Substantia nigra (tissue), 51 donors: ENCODE measurements at places on chromosomes 5 and 9.

- no peak for DNase-seq
Observed at GRCh38 chr9:98532147-98532546, 176.6 kb downstream of the GABBR2 start.

DNA sequence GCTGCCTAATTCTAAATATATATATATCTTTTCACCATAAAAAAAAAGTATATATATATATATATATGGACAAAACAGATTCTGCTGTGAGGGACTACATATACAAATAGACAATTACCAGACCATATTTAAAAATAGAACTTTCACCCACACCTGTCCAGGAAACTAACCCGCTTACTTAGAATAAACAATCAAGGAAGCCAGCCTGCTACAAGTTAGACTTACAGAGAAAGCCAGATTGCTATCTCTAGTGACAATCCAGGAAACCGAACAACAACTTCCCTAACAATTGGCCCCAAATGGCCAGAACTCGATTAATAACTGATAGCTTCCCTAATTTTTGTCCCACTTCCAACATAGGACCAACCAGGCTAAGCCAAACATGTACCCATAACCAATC is 5.9 kb downstream of the GLDC start:
- no peak for DNase-seq

- no peak for DNase-seq
Observed at GRCh38 chr5:82517544-82518075, 239.5 kb upstream of the RPS23 start.

GRCh38 chr9:90299968-90300367 is 342.7 kb downstream of the DIRAS2 start:
- no peak for DNase-seq

GRCh38 chr9:127384901-127385300 is 12.1 kb upstream of the SLC2A8 start:
- no peak for DNase-seq

GRCh38 chr5:150765011-150765798 is 6.4 kb upstream of the DCTN4 start:
- no peak for DNase-seq

- DNase-seq: no peak
Observed at GRCh38 chr5:151070449-151070848, 10.4 kb downstream of the TNIP1 start.

DNA sequence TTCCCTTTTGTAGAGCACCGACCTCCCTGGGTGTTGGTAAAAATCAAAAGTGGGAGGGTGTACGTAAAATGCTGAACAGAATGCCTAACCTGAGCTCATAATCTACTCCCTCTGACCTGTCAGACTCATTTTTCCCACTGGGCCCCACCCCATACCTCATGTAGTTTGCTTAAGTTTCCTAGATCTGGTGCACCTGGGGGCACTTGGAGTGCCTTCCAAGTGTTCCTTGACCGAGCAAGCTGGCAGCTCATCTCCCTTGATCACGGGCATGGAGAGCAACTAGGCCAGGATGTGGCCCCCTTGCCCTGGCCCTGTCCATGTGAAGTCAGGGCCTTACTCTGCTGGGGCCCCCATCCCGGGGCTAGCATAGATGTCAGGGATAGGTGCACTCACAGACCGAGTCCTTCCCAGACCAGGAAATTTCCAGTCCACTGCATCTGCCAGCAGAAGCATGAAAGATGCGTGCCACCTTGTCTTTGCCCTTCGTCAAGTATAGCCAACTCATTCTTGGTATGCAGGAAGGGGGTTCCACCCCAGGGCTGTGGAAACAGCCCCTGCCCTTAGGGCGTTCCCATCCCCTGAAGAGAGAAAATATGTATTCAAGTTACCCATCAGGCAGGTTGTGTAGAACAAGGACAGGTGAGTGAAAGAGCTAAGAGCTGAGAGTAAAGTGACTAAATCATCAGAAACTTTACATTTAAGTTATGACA is 41.9 kb downstream of the SLC22A5 start:
- no peak for DNase-seq

- no peak for DNase-seq
Observed at GRCh38 chr9:136015656-136016571, 54.7 kb upstream of the UBAC1 start.

DNA sequence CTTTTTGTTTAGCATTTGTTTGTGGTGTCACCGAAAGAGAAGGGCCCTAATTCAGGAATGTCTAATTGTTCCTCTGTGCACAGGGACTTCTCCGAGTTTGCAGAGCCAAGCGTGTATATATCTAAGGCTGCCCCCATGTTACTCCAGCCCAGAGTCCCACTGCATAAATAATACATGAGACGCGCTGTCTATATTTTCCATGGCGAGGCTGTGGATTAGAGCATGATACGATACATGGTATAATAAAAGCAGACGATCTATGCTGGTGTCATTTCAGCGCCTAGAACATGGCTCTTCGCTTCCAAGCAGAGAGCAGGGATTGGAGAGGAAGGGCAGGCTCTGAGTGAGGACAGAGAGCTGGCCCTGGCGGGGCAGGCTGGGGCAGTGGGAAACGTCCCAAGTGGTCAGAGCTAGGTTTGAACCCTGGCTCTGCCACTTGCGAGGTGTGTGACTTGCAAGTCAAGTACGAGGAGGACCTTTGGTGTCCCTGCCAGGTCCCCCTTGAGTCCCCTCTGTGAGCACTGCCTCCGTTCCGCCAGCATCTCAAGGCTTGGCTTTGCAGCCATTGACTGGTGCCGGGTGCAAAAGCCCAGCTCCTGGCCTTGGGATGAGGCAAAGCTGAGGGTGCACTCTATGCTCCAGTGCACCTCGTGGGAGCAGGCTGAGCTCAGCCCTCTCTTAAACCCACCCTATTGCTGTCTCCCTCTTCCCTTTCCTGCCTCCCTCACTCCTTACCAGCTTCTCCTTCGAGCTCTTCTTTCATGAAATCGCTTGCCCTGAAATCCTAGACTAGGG is 29.2 kb upstream of the LAMC3 start:
- no peak for DNase-seq

DNA sequence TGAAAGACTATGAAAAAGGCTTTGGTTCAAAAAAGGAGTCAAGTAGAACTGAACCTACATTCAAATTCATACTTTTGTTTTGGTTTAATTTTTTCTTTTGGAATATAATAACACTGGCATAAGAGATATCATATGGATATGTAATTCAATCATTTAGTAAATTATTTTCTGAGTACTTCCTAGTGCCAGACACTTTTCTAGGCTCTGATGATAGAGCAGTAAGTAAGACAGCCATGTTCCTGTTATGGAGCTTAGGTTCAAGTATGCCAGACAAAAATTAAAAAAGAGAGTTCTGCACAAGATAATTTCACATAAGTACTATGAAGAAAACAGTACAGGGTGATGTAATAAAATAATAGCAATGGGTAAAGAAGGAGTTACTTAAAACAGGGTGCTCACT is 1074.0 kb downstream of the PTPRD start:
- DNase-seq: no peak

DNA sequence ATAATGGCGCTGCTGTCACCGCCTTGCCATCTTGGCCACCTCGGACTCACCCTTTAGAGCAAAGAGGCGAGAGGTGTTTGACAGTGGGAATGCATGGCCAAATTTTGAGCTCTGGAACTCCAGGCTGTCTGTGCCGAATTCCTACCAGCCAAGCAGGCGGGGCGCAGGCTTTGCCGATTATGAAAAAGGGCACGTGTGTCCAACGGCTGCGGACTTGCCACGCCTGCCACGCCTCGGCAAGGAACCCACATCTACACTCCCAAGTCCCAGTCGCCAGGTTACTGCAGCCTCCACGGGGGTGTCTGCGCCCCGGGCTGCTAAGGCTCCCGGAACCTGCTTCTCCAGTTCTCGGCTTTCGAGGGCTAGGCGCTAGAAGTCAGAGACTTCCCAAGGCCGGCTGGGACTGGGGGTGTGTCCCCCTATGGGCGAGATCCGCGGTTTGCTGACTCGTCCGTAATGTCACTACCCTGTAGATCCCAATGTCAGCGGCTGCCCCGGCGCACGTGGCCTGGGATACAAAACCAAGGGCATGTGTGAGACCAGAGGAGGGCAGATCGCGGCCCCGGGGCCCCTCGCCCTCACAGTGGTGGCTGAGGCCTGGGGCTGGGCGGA is 2.8 kb downstream of the NPR3 start:
- DNase-seq: no peak

- DNase-seq: no peak
Observed at GRCh38 chr5:172478256-172478655, 23.9 kb upstream of the SH3PXD2B start.

DNA sequence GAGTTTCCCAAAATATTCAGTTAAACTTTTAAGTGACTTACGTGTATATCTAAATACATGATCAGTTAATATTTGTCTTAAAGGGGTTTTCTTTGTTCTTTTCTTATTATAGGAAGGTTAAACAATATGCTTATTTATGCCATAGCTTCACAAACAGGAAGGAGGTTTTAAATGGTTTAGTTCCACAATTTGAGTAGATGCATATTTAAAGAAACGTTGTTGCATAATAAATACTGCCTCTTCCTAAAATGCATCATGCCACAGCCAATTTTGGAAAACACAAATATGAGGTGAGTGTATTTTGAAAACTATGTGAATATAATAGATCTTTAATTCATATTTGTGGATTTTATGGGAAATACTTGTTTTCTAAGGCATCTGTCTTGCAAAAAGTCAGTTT is 2.5 kb upstream of the ADRB2 start:
- no peak for DNase-seq

DNA sequence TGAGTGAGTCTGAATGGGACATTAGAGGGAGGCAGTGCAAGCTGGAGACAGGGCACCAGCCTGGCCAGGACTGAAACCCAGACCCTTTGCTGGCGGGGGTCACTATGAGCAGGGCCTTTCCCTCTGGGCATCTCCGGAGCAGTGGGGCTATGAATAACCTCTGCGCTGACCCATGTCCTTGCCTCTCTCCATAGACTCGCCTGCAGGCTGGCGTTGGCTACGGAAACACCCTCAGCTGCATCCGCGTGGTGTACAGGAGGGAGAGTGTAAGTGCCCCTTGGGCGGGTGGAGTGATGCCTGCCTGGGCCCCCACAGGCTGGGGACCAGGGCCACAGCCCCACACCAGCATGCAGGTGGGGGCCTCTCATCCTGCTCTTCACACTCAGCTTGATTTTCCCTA is 15.8 kb downstream of the SLC25A48 start:
- DNase-seq: no peak

DNA sequence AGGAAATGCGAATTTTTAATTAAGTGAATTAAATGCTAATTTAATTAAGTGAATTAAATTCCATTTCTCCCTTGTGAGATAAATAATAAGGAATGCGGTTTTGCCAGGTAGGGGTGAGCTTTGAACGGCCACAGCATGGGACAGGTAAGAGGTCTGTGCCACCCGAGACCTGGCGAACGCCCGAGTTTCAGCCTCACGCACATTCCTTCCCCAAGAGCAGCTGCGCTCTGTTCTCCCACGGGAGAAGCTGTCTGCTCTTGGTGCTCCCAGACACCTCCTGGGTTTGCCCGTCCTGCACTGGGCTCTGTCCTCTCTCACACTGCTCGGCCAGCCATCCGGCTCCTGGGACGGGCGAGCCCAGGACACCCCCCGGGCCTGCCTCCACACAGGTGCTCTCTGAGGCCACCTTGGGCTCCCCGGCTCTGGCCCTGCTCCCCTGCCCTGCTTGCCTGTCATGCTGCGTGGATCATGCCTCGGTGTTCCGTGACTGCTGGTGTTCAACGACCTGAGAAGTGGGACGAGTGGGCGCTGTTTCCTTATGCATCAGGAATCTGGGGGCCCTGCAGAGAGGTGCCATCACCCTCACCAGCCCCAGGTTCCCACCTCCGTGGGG is 13.7 kb upstream of the CAMSAP1 start:
- no peak for DNase-seq

DNA sequence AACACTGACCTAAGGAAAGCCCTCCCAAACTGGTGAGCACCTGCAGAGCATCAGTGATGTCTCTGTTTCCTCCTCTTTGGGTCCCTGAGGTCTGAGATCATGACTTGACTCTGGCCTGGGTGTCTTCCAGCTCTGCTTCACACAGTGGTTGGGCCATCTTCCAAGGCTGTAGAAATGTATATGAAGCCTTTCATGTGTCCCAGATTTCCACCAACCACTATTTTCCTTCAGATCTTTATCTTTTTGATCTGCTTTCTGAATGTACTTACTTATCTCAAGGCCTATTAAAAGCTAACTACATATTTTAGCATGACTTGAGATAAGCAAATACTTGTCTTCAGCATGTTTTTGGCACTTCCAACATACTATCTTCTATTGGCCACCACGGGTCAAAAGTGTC is 47.1 kb downstream of the PRELID2 start:
- no peak for DNase-seq

- DNase-seq: no peak
Observed at GRCh38 chr9:101652601-101653175, 57.9 kb upstream of the PPP3R2 start.

DNA sequence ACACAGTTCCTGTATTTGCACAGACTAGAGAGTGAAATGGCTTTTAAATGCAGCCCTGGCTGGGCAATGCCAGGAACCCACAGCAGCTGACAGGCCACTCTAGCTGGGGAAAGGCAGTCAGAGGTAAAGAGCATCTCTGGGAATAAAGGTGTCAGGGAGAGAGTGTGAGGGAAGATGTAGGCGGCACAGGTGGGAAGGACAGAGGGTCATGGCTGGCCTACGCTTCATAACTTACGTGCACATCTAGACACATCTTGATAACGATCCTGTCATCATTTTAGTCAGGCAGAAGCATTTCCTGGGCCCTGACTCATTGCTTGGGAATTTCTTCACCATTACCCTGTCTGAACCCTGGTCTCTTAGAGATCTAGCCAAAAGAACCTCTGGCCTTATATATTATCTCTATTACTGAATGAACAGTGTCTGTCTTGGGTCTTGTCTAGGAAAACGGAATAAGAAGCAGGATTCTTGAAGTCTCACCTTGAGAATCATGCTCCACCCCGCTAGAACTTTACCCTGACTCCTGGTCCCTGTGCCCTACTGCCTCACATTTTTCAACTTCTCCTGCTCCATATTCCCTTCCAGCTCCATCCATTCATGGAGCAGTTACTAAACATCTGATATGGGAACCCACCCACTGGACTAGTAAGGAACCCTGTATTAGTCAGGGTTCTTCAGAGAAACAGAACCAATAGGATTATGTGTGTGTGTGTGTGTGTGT is 106.4 kb upstream of the ELL2 start:
- no peak for DNase-seq

DNA sequence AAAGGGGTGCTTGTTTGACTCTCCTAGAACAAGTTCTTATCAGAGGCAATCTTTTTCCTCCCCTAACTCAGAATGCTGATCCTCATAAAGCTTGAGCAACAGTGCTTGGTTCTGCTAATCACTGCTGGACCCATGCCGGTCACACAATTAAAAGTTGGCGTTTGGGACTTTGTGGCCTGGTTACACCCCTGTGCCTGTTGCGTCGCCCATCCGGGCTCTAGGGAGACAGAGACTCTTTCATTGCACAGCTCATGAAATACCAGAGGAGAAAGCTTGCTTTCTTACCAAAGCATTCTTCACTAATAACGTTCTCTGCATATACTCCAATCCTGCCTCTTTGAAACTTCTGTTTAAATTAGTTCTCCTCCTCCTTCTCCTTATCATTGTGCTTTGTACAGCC is 301.1 kb downstream of the NR3C1 start:
- no peak for DNase-seq

- no peak for DNase-seq
Observed at GRCh38 chr5:159700016-159700415, 216.3 kb upstream of the ADRA1B start.
